Left lung (tissue), 14 donors: ENCODE measurements at places on chromosomes 7 and 10.

DNA sequence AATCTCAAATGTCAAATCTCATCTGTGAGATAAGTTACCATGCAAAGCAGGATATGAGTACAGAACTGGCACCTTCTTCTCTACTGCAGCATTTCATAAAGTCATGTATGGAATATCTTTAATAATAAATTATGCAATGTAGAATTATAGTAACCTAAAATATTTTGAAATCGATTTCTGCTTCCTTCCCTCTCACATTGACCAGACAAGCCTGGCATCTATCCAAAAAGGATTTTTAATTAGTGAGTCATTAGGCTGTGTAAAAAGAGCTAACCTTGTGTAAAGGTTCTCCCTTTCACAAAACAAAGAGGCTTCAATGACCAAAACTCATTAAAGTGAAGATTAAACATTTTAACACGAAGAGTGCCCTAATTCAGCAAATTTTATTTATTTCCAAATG, 48.8 kb upstream of the EXOC6 start:
- no peak for DNase-seq

GRCh38 chr7:1368682-1369571, 90.3 kb downstream of the MICALL2 start:
- no peak for DNase-seq

DNA sequence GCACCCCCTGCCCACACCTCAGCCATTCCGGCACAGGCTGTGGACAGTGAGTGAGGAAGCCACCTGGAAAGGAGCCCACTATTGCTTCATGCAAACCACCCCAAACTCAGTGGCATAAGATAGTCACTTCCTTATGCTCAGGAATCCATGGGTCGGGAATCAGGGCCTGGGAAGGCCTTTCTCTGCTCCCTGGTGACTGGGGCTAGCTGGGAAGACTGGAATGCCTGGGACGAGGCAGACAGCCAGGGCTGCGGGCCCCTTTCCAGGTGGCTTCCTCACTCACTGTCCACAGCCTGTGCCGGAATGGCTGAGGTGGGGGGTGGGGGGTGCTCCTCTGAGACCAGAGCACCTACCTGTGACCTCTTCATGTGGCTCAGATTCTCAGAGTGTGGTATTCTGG, 74.1 kb upstream of the GRB10 start:
- DNase-seq: no peak

GRCh38 chr7:100571829-100572116, 1.9 kb downstream of the SAP25 start:
- no peak for DNase-seq

GRCh38 chr7:44045226-44046014, 918 bp downstream of the DBNL start:
- no peak for DNase-seq

GRCh38 chr10:98268694-98269431, 869 bp upstream of the LOXL4 start:
- no peak for DNase-seq

GRCh38 chr7:158406364-158406763, 181.3 kb downstream of the PTPRN2 start:
- no peak for DNase-seq

DNA sequence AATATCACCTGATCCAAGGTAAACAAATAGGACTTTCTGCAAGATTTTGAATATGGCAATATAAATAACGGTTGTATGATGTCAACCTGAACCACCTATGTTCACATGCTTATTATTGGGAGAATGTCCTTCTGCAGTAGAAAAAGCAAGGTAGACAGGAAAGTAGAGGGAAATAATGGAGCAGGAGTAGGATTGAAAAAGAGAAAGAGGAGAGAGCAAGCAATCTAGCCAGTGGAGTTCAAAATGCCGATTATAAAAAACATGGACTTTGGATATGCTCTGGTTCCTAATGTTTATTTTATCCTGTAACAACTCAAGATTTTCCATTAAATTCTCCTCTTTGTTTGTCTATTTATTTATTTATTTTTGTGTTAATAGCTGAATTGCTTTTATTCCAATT, 878.0 kb upstream of the KCND2 start:
- no peak for DNase-seq

DNA sequence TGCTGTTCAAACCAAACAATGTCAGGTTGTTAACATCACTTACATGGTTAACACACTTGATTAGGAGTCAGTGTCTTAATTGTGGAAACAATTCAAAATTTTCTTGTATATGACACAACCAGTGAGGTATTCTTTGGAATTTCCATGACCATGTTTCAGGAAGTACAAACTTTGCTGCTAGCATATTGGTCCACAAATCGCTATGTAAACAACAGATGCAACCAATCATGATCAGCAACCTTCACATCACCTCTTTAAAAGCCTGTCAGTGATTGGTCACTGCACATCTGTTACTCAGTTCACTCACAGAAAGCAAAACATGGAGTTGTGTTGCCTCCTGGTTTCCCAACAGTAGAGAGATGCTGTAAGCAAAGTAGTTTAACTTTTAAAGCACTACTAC, 108.9 kb upstream of the FAM3C start:
- no peak for DNase-seq

DNA sequence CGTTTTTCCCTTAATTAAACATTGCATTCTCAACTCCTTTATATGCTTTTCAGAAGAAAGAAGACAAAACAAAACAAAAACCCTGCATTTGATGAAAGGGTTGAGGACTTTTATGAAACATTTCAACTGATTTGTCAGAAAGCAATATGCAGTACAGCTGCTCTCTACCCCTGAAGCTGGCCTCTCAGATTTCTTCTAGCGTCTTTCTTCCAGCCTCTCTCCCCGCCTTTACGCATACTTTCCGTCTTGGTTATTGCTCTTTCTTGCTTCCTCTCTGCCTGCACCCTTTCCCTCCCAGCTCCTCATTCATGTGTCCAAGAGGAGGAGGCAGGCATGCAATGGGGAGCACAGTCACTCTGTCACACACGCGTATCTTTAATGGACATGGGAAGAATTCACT, 91.0 kb upstream of the COL1A2 start:
- DNase-seq: no peak

DNA sequence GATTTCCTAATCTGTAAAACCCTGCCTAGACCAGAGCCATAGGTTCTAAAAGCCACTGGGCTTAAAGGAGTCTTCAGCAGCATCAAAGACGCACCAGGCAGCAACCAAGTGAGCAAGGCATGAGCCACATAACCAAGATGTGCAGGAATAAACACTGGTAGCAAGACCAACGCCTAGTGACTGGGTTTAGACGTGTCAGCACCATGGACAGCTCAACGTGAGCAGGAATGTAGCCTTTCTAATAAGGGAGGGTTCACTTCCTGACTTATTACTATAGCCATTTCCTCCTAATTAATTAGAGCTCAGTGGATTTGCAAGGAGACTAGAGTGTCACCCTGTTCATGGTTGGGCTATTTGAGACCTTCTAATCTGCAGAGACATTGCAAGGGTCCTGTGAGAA, 223.7 kb downstream of the LHFPL3 start:
- peak; percentile 19 for DNase-seq

DNA sequence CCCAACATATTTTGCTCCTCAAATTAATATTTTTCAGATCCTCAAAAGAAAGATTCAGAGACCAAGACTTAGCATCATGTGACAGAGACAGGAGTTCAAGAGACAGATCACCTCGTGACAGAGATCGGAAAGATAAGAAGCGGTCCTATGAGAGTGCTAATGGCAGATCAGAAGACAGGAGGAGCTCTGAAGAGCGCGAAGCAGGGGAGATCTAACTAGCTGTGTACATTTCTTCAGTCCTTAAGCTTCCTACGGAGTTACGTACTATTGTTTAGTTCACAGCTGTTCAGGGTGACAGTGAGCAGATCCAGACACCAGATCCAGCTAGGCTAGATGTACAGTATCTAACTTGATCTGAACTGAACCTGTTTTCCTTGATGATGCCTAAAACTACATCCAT, 61.3 kb downstream of the KLRG2 start:
- DNase-seq: no peak
